Hindlimb muscle (tissue), 1 donor: ENCODE measurements at places on chromosomes 11 and 22.

GRCh38 chr11:43988040-43988817, 45.8 kb downstream of the C11orf96 start:
- DNase-seq = peak; percentile 57

- no peak for DNase-seq
Observed at GRCh38 chr11:115496892-115497291, 7.3 kb downstream of the CADM1 start.

GRCh38 chr11:65219930-65220213, 38.1 kb downstream of the CAPN1 start:
- no peak for DNase-seq

- no peak for DNase-seq
Observed at GRCh38 chr11:2806351-2807024, 79.1 kb downstream of the CDKN1C start.

GRCh38 chr11:4643076-4643475, 706 bp upstream of the OR51E1 start:
- DNase-seq = no peak

DNA sequence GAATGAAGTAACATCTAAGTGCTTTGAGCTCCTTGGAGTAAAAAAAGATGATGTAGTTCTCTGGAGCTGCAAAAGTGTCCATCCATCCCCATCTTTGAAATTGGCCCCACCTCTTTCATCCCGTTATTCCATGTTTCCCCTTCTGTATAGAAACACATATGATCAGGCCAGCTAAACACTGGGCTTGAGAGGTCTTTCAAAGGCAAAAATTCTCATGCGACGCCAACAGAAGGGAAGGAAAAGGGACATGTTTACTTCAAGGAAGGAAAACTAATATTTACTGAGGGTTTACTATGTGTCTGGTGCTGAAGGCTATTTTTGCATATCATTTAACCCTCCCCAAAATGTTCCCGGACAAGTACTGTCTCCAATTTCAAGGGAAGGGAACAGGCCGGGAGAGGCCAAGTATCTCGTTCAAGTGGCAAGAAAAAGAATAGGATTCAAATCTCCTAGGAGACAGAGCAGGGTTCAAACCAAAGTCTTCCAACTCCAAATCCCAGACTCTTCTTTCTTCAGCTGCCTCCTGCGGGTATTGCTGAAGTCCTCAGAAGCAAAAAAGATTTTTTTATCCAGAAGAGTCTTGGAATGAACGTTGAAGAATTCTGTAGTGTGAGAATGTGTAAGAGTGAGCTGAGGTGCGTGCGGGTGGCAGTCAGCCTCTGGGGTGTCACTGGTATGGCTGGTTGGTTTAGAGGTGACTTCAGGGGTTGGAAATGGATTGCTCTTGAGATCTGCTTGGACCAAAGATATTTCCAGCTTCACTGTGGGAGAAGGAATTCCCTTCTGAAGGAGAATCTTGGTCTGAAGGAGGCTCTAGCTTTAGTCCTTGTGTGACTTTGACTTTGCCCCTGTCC, 10.1 kb downstream of the TECTA start:
- no peak for DNase-seq

- peak; percentile 81 for DNase-seq
Observed at GRCh38 chr11:117226388-117227385, 5.2 kb downstream of the PCSK7 start.

DNA sequence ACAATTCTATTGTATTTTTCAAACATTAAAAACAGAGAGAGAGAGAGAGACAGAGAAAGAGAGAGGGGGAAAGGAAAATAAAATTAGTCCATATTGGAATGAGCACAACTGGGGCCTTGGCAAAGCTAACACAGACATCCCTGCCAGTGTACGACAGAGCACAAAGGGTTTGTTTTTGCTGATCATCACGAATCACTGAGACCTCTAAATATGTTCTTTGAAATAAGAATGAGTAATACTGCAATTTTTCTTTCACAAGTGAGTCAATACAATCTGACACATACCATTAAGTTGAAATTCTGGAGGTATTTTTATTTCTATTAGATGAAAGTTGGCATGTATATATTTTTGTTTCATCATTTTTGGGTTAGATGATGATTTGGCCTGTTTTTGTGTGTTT, 27.0 kb upstream of the LRRC4C start:
- no peak for DNase-seq

DNA sequence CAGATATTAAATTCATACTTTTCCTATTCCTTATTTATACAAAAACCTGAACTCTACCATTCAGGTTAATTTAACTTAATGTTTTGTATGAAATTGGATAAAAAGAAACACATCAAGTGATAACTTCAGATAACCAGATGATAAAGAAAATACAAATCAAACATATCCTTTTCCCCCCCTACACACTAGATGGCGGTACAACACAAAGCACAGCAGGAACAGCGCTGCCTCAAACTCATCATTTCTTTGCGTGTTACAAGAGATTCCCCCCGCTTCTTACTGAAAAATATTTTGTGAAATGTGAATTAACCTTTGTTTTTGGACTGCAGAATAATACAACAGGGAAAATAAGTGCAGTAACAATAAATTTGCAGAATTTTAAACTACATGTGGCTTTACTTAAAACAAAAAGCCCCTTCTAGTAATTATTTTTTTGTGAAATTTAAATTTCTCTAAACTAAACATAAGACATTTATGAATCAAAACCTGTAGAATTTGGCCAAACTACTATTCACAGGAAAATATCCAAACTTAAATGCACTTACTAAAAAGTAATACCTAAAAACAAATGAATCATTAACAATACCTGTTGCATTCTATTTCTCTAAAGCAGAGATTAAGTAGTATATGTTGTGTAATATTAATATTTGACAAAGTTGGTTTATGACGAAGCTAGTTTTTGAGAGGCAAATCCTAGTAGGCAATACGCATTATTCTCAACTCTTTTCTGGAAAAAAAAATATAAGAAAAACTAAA, 74.4 kb downstream of the ARHGAP32 start:
- peak; percentile 57 for DNase-seq

GRCh38 chr11:118911880-118912741, 13.6 kb downstream of the BCL9L start:
- DNase-seq = no peak

- DNase-seq = no peak
Observed at GRCh38 chr11:68469122-68469521, 8.6 kb downstream of the PPP6R3 start.

- peak; percentile 92 for DNase-seq
Observed at GRCh38 chr22:41367039-41367679, 14.6 kb upstream of the TEF start.

- no peak for DNase-seq
Observed at GRCh38 chr11:1853376-1854131, 670 bp downstream of the LSP1 start.

- DNase-seq = no peak
Observed at GRCh38 chr11:65329478-65329877, 4.2 kb upstream of the DPF2 start.

DNA sequence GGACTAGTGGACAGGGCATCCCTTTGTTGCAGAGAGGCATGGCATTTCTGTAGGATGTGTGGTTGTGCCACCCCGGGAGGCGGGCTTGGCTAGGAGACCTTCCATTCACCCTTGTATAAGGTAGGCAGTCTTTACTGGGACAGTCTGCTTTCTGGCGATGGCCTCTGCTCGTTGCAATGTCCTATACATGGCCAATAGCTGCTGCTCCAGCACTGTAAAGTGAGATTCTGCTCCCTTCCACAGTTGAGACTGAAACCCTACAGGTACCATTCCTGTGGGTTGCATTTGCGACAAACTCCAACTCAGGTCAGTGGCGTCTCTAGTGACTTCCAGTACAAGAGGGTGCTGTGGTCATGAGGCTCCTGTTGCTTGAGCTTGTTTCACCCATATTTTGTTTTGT, 20.4 kb upstream of the APOL3 start:
- no peak for DNase-seq

- no peak for DNase-seq
Observed at GRCh38 chr11:131121426-131122333, 205.4 kb upstream of the SNX19 start.

DNA sequence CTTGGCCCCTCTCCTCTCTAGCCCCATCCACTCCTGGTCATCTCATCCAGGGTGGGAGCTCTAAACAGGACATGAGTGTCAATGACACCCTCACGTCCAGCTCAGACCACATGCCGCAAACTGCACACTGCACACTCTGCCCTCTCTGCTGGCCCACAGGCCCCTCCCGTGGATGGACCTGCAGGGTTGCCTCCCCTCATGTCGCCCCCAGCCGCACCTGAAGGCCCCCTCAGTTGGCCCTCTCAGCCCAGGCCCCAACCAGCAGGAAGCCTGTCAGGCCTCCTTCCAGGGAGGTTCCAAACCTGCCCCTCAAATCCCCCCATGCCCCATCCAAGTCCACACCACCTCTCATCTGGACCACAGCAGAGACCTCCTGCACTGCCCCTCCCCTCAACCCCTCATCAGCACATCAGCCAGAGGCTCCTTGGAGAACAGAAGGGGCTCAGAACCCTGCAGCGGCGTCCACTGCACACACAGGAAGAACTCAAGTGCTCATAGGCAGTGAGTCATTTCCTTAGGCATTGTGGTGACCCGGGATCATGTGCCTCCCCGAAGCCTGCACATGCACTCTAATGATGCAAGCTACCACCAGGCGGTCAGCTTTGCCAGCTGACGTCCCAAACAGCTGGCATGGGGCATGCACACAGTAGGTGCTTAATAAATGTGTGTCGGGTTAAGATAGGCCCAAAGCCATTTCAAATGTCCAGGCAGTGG, 12.9 kb upstream of the CDKN1C start:
- DNase-seq = no peak

GRCh38 chr11:17828311-17828751, 93.8 kb downstream of the KCNC1 start:
- peak; percentile 82 for DNase-seq

- no peak for DNase-seq
Observed at GRCh38 chr22:43295173-43295572, 48.0 kb downstream of the SCUBE1 start.

DNA sequence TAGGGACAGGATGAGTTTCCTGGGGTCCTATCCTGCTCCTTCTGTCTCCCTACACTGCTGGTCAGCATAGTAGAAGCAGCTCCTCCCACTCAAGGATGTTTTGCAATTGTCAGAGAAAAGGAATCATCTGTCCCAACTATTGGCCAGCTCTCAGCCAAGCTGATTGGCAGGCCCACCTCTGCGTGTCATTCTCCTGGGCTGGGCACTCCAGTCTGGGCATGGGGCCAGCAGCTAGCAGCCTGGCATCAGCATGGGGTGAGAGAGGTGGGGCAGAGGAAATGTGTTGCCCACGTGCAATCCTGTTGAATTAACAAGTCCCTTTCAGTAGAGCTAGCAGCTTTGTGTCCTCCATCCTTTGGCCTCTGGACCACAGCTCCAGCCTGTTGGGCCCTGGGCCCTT, 14.1 kb downstream of the ANKK1 start:
- no peak for DNase-seq

DNA sequence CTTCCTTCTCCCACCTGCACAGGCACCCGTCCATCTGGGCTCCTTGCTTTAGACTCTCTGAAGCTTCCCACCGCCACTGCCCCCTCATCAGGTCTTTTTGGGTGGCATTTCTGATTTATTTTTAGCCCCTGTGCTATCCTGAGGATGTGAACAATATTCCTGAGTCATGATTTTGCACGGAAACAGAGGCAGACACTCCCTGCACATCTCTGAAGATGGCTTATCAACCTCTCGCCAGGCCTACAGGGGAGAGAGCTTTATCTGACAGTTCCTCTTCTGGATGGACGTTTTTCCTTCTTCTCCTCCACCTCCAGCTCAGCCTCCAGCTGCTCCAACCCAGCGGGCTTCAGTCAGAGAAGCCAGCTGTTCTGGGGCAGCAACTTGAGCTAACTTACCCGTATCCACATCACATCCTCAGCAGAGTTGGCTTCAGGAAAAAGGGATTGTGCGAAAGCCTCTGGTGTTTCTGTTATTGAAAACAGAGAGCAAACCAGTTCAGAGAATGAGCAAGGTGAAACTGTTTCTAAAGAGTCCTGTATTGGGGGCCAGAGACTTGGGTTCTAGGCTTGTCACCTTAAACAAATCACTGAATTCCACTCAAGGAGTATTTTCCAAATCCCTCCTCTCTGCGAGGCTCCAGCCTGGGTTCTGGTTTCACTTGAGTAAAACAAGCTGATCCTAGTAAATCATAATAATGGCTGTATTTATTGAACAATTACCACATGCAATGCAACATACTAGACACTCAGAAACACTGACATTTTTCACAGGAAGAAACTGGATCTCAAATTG, 33.1 kb upstream of the ETS1 start:
- DNase-seq = no peak
